ENCODE measurements at places on chromosomes 11 and 22. TPM values are rescaled to one million over a fixed set of nuclear protein-coding genes. Genes with fewer than 3 reads are reported as not detected.

GRCh38 chr11:14378171-14378570, 19.2 kb upstream of the RRAS2 start:
- H3K4me1 ChIP-seq = peaks cover 18% of the 10 kb centered on the region
- no peak overlapping the region for H3K27ac ChIP-seq
- H3K4me3 ChIP-seq = no peak overlapping the region

GRCh38 chr11:120482149-120482548, 29.4 kb upstream of the GRIK4 start:
- no peak overlapping the region for H3K27ac ChIP-seq
- DNase-seq = no peak
- no peaks in the 10 kb centered on the region for H3K4me1 ChIP-seq
- H3K27me3 ChIP-seq = no peaks in the 10 kb centered on the region

DNA sequence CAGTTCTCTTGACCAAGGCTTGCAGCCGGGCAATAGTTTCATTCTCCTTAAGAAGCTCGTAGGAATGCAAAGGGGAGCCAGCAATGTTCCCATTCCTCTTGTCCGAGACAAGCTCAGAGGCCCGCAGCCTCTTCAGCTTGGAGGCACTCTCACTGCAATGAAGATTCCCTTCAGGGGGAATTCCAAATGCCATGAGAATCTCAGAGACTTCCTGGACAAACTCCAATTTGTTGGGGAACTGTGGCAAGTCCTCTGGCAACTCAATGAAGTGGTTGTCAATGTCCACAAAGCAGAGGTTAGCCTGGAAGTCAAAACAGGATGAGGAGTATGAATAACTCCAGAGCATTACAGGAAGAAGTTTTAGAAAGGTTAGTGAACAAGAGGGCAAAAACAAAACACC, 84.4 kb downstream of the DENND5A start:
- peaks cover 3% of the 10 kb centered on the region for H3K36me3 ChIP-seq
- peak; percentile 39 for DNase-seq
- peak overlapping the region; percentile 74 for H3K27ac ChIP-seq
- no peak overlapping the region for H3K4me3 ChIP-seq

- no peaks in the 10 kb centered on the region for H3K4me1 ChIP-seq
- no peaks in the 10 kb centered on the region for H3K27me3 ChIP-seq
- no peak for DNase-seq
- no peak overlapping the region for H3K4me3 ChIP-seq
Measured at GRCh38 chr11:109752212-109752825, 330.3 kb downstream of the C11orf87 start.

GRCh38 chr11:83678831-83679584, 392.8 kb upstream of the CCDC90B start:
- no peaks in the 10 kb centered on the region for H3K27me3 ChIP-seq
- peaks cover 40% of the 10 kb centered on the region for H3K4me1 ChIP-seq
- no peak for DNase-seq
- H3K27ac ChIP-seq = no peak overlapping the region
- H3K4me3 ChIP-seq = no peak overlapping the region

GRCh38 chr11:11416917-11417316, 63.9 kb upstream of the CSNK2A3 start:
- H3K36me3 ChIP-seq = no peaks in the 10 kb centered on the region
- no peak for DNase-seq
- H3K4me1 ChIP-seq = no peaks in the 10 kb centered on the region
- no peak overlapping the region for H3K27ac ChIP-seq

GRCh38 chr11:100624346-100624745, 62.7 kb upstream of the ARHGAP42 start:
- H3K27ac ChIP-seq = no peak overlapping the region
- no peaks in the 10 kb centered on the region for H3K36me3 ChIP-seq
- no peak for DNase-seq
- no peak overlapping the region for H3K4me3 ChIP-seq
- H3K4me1 ChIP-seq = no peaks in the 10 kb centered on the region

DNA sequence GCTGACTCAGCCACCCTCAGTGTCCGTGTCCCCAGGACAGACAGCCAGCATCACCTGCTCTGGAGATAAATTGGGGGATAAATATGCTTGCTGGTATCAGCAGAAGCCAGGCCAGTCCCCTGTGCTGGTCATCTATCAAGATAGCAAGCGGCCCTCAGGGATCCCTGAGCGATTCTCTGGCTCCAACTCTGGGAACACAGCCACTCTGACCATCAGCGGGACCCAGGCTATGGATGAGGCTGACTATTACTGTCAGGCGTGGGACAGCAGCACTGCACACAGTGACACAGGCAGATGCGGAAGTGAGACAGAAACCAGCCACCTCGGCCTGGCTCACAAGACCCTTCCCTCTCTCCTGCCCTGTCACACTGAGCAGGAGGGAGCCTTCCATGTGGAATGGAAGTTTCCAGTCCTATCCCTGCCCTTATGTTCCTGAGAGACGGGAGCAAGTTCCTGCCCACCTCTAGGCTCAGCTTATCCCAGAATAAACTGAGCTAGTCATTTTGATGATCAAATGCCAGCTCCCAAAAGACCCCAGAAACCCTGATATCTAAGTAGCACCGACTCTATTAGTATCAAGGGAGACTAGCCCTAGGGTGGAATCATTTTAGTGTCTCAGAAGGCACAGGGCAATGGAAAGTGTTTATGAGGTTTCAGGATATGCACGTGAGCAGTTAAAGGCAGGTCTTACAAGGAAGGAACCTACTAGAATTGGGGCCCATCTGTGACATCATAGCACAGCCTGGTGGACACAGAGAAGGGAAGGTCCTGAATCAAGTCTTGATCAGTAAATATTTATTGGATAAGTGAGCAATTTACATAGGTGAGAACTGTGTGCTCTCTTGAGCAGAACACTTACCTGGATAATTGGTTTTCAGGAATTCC, 6.3 kb upstream of the IGLL5 start:
- no peaks in the 10 kb centered on the region for H3K4me1 ChIP-seq
- no peaks in the 10 kb centered on the region for H3K36me3 ChIP-seq
- H3K27me3 ChIP-seq = no peaks in the 10 kb centered on the region
- H3K4me3 ChIP-seq = no peak overlapping the region

- H3K4me3 ChIP-seq = no peak overlapping the region
- peak overlapping the region; percentile 86 for H3K27ac ChIP-seq
- no peaks in the 10 kb centered on the region for H3K36me3 ChIP-seq
- H3K27me3 ChIP-seq = no peaks in the 10 kb centered on the region
- DNase-seq = peak; percentile 71
- H3K4me1 ChIP-seq = peaks cover 84% of the 10 kb centered on the region
Measured at GRCh38 chr22:28923826-28924732, 40.7 kb downstream of the ZNRF3 start.

DNA sequence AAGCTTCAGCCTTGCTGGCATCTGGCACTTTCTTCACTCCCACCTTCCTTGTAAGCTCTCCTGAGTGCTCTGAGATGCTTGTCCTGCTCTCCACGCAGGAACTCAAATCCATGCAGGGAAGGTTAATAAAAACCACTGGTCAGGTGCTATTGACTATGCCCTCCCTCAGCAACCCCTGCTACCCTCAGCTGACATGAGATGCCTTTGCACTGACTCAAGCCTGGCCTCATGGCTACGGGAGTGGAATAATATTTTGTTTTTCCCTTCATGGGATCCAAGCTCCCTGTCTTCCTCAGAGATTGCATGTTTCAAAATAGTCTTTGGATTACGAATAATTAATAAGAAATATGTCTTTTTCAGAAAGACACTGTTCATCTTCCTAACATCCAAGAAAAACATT, 31.7 kb upstream of the ABCC8 start:
- no peaks in the 10 kb centered on the region for H3K27me3 ChIP-seq
- H3K4me3 ChIP-seq = no peak overlapping the region
- no peaks in the 10 kb centered on the region for H3K4me1 ChIP-seq
- peaks cover 4% of the 10 kb centered on the region for H3K36me3 ChIP-seq

GRCh38 chr11:94629741-94630140, 62.6 kb downstream of the PIWIL4 start:
- H3K27me3 ChIP-seq = no peaks in the 10 kb centered on the region
- no peaks in the 10 kb centered on the region for H3K36me3 ChIP-seq
- no peak overlapping the region for H3K27ac ChIP-seq
- no peak overlapping the region for H3K4me3 ChIP-seq

- no peak for DNase-seq
- H3K27ac ChIP-seq = no peak overlapping the region
- no peak overlapping the region for H3K4me3 ChIP-seq
- no peaks in the 10 kb centered on the region for H3K27me3 ChIP-seq
Measured at GRCh38 chr11:103730131-103730940, 306.1 kb upstream of the DDI1 start.

DNA sequence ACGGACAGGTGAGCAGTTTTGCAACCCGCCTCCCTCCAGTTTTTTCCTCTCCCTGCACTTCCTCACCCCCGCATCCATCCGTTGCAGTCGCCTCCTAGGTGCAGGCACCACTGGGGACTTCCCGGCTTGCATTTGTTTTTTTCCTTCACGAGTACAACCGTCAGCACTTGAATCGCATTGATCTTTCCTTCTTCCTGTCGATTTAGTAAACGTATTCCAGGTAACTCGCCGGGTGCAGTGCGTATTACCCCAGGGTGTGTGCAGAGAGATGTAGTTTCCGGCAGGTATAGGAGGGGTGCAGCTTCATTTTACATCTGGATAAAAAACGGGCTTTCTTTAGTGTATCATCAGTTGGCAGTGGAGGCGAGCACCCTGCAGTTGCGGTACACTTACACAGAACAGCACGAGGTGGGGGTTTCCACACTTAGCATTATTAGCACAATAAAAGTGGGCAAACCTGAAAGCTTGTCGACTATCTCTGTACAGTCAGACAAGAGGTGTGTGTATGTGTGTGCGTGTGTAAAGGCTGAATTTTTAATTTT, at the start of gene SORL1-AS1:
TSS of gene SORL1-AS1 (minus strand) at position 359 of the 542 bp plus-strand sequence.
- no peaks in the 10 kb centered on the region for H3K27me3 ChIP-seq
- H3K36me3 ChIP-seq = no peaks in the 10 kb centered on the region
- peak within 1 kb of the TSS; percentile 58 for H3K27ac ChIP-seq
- peaks cover 30% of the 10 kb centered on the region for H3K4me1 ChIP-seq

- H3K27me3 ChIP-seq = no peaks in the 10 kb centered on the region
- H3K4me1 ChIP-seq = peaks cover 4% of the 10 kb centered on the region
- DNase-seq = no peak
- H3K4me3 ChIP-seq = no peak overlapping the region
- H3K27ac ChIP-seq = no peak overlapping the region
Measured at GRCh38 chr11:7643314-7643713, 30.0 kb downstream of the CYB5R2 start.

Gene NCAM1
- total RNA-seq = 1.1 TPM

DNA sequence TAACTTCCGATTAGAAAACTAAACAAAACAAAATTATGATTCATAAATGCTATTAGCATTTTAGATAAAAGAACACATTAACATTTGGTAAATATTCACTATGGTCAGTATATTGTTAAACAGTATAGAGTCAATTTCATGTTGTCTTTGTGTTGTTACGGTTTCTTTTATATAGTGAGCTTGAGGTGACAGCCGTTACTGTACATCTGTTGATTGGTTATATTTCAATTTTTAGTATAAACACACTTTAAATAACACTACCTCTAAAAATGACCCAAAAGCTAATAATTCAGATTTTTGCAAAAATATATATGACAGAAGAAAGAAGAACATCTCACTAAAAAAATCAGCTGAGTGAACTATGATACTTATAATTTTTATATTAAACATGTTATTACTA, 249.0 kb upstream of the LUZP2 start:
- no peaks in the 10 kb centered on the region for H3K4me1 ChIP-seq
- H3K4me3 ChIP-seq = no peak overlapping the region
- no peak overlapping the region for H3K27ac ChIP-seq
- no peaks in the 10 kb centered on the region for H3K27me3 ChIP-seq

Gene NLRP10
- total RNA-seq = 0.14 TPM

Gene NRXN2
- 7.6 TPM for total RNA-seq

DNA sequence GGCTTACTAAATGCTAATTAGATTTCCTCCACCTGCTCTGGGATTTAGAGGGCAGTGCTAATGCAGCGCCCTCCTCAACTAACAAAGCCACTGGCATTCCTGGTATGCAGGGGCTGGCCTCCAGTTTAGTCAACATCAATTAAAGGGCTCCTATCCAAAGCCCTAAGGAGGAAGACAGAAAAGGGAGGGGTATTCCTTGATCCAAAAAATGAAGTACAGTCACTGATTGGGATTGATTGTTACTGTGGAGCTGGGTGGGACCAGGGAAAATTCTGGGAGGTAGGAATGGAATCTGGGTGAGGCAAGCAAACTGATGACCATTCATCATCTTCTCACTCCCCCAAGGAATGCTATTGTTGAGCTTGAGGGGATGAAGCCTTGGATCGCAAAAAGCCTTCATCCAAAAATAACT, 52.2 kb downstream of the GAB2 start:
- no peaks in the 10 kb centered on the region for H3K36me3 ChIP-seq
- H3K27ac ChIP-seq = peak overlapping the region; percentile 75
- DNase-seq = peak; percentile 85

DNA sequence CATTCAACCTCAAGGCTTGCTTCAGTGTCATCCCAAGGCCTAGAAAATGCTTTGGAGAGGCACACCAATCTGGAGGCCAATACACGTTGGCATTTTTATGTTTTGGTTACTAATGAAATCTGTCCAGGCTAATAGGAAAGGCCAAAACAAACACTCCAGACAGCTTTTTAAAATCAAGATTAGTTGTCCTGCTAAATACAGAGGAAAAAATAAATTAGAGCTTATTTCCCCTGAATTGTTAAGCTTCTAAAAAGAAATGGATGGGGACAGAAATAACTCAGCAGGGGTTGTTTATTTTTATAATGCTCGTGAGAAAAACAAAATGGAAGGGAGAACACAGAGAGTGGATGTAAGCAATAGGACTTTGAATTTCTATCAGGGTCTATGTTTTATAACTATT, 438.5 kb upstream of the LRRC4C start:
- H3K27me3 ChIP-seq = no peaks in the 10 kb centered on the region
- no peak overlapping the region for H3K4me3 ChIP-seq
- no peak for DNase-seq
- no peaks in the 10 kb centered on the region for H3K36me3 ChIP-seq

DNA sequence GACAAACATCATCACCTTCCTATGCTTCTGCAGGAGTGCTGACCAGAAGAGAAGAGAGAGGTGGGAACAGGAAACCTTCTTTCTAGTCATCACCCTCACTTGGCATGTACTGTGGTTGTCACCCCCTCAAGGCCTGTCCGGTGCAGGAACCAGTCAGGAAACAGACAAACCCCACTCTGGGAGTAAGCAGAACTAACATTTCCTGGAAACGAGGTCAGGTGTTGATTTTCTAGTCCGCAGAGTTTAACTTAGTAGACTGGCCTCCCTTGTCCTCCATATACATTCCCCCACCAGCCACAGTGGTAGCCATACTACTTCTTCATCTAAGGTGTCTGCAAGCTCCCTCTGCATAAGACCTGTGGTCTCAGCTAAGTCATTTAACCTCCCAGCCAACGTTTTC, 80.7 kb upstream of the NCAM1 start:
- H3K27me3 ChIP-seq = peaks cover 3% of the 10 kb centered on the region
- H3K4me3 ChIP-seq = no peak overlapping the region
- no peak overlapping the region for H3K27ac ChIP-seq
- no peak for DNase-seq

Measured in Caco-2 (cell line).